Activated naive CD4-positive, alpha-beta T cell treated with anti-CD3 and anti-CD28 coated beads, Interleukin-2, amount 50 U/mL, for 72 hours (primary cell): ENCODE measurements at places on chromosomes 2 and 18.
A peak's percentile ranks its signal among the peaks of the same experiment; 100 is the strongest.

GRCh38 chr18:7638321-7638720 lies 71.2 kb downstream of the PTPRM start:
- no peak for DNase-seq

DNA sequence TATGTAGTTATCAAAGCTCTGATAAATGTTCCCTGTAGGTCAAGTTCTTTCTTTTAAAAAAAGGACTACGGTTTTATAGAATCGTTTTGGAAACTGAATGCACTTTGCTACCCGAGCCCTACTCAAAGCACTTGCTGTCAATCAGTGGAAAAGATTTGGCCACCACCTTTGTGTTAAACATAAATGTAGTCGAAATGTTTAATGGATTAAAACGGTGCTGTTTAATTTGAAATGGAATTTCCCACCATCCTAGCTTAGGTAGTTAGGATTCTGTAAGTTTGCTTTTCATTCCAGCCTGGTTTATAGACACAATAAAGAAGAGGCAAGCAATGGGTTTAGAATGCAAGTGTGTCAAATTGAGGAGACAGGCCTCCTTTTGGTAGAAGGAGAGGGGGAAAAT lies 69.4 kb upstream of the MMADHC start:
- no peak for DNase-seq

GRCh38 chr2:42917425-42917927 lies 125.1 kb upstream of the HAAO start:
- DNase-seq, result no peak

- no peak for DNase-seq
These were observed 279.7 kb upstream of the FIGN start for GRCh38 chr2:164015328-164016123.

GRCh38 chr2:205700331-205701132 lies 18.2 kb downstream of the NRP2 start:
- DNase-seq, result no peak

DNA sequence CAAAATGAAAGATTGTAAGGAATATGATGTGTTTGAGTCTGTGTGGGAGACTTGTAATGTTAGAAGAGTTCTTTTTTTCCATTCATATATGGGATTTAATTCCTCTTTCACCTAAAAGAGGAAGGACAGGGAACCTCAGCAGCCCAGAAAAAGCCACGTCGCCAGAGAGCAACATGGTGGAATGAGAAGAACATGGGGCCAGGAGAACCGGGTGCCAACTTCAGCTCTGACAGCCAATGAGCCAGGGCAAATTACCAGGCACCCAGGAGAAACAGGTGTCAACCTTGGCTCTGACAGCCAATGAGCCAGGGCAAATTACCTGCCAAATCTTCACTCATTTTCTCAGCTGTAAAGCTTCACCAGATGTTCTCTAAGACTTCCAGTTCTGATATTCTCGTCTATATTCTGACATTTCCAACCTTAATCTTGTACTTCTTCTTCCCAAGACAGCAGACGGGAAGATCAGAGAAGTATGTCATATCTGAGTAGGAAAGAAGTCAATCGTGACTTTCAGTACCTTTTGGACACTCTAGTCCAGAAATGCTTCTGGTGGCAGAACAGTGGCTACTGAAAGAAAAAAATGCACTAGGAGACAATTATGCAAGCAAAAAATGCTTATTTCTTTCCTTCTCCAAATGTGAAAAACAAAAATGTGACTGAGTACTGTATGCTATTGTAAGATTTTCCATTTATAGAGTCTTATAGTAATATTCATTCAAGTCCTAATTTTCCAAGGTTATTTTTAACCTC lies 79.2 kb upstream of the COL5A2 start:
- no peak for DNase-seq

- DNase-seq, result no peak
These were observed 78.7 kb downstream of the FTCDNL1 start for GRCh38 chr2:199772035-199772976.

- no peak for DNase-seq
These were observed 58.3 kb upstream of the BCL2L11 start for GRCh38 chr2:111062417-111062816.

GRCh38 chr18:25646971-25647370 lies 295.0 kb upstream of the ZNF521 start:
- no peak for DNase-seq

DNA sequence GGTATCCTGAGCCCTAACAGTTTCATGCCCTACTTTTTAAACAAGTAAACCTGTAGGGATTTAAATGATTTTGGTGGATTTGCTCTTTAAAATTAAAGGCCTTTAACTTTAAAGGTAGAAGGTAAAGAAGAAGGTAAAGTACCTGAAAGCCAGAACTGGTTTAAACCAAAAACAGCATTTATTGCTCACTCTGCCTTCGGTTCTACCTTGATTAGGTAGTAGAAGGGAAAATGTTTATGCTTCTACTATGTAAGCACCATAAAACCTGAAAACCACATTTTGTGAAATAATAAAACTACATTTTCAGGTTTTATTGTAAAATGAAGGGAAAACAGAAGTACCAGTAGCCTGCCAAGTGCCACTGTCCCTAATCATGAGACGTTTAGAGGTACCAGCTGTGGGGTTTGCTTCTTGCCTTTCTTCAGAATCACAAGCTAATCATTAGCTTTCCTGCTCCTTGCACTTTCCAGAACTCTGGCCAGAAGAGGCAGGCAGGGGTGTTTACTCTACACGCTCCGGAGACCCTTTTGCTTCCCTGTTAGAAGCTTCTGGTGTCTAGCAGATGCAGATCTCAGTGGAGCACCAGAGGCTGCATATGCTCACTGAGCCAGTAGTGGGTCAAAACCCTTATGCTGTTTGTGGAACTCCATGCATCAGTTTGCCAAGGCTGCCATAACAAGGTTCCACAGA lies 33.3 kb downstream of the RPIA start:
- DNase-seq, result no peak

DNA sequence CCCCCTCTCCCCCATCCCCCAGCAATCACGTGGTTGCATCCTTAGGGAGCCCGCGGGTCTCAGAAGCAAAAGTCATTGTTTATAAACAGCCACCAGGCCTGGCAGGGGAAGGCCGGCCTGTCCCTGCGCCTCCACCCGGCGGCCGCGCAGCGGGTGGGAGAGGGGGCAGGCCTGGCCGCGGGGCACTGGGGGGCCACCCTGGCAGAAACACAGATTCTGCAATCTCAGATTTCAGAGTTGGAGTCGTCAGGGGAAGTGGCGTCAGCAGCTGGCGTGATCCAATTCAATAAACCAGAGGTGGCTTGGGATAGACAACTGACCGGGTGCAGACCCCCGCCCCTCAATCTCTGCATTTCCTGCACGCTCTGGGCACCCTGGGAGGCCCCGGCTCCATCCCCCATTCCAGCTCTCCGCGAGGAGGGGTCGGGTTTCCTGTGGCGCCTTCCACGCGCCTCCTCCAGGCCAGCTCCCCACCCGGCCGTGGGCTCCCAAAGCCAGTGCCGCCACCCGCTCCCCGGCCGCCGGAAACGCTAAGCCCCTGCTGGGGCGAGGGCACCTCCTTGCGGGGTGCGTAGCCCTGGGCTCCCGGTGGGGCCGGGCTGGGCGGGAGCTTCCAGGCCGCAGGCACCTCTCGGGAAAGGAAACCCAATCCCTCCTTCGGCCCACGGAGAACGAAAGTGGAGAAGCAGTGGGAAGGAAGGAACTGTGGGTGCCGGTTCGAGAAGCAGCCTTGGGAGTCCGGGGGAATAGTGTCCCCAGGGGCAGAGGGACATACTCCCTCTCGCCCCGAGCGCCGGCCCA lies 1.1 kb downstream of the BIN1 start:
- DNase-seq, result no peak

DNA sequence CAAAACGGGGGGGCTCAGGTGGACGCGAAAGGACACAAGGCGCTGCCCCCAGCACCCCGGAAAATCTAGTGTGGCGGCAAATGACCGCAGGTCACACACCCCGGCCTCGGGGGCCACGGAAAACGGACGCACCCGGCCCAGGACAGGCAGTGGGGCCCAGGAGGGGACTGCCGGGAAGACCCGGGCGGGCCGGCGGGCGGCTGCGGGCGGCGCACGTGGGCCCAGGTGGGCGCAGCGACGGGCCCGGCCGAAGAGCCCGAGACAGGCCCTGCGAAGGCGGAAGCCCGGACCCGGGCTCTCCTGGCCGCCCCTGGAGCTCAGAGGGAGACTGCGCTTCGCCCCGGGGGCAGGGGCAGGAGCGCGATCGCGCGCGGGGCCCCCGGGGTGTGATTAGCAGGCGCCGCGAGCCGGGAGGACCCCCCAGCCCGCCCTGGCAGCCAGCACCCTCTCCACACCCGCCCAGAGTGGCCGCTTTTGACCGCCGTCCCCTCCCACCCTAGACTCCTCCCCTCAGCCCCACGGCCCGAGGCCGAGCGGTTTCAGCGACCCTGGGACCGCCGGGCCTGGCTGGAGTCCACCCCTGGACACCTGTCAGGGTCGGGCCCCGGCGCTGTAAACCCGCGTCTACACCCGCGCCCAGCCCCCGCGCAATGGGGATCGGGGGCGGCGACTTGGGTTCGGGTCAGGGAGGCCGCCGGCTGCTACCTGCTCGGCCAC lies 773 bp downstream of the MBP start:
- peak; percentile 64 for DNase-seq

DNA sequence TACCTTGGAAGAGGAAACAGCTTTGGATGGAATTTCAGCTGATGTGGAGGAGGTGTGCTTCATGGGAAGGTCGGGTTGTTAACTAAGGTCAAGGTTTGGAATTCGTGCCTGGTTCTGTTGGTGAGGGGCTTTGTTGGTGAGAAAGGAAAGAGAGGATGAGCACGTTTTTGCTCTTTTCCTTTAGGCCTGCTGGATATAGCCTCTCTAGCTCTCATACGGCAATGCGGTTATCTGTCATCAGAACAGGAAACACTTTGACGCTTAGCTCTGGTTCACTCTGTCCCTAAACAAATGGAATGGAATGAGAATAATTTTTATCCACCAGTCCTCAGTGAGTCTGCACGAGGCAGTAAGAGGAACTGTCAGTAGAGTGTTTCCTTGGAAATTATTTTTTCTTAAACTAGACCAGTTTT lies 169.7 kb upstream of the NOSTRIN start:
- DNase-seq, result no peak

DNA sequence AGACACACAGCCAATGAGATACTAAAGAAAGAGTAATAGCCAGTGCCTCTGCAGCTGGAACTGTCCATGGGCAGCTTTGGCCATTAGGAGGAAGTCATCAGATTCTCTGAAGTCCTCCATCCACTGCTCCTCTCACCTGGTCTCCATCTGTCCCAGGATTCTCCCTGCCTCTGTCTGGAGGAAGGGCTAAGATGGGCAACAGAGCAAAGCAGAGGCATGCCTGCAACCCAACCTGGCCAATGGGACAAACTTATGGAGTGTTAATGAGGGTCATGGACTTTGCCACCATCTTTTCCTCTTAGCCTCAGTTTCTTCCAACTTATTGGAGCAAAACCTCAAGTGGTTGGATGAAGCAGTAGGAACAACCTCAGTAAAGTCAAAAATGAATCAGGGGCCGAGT lies 91.5 kb upstream of the SIX3 start:
- DNase-seq, result no peak

DNA sequence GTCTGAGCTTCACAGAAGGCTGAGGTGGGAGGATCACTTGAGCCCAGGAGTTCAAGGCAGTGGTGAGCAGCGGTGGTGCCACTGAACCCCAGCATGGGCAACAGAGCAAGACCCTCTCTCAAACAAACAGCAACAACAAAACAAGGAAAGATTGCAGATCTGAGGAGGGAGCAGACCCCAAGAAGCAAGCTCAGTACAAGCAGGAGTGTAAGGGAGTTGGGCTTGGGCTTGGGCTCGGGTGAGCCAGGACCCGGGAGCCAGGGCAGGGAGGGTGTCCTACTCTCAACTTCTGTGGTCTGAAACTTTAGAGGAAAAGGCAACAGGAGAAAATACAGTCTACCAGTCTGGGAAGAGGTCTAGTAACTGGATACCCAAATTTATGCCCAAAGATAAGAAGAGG lies 92.0 kb upstream of the RAB12 start:
- no peak for DNase-seq

- no peak for DNase-seq
These were observed 23.0 kb downstream of the LYPD6 start for GRCh38 chr2:149353421-149353820.

DNA sequence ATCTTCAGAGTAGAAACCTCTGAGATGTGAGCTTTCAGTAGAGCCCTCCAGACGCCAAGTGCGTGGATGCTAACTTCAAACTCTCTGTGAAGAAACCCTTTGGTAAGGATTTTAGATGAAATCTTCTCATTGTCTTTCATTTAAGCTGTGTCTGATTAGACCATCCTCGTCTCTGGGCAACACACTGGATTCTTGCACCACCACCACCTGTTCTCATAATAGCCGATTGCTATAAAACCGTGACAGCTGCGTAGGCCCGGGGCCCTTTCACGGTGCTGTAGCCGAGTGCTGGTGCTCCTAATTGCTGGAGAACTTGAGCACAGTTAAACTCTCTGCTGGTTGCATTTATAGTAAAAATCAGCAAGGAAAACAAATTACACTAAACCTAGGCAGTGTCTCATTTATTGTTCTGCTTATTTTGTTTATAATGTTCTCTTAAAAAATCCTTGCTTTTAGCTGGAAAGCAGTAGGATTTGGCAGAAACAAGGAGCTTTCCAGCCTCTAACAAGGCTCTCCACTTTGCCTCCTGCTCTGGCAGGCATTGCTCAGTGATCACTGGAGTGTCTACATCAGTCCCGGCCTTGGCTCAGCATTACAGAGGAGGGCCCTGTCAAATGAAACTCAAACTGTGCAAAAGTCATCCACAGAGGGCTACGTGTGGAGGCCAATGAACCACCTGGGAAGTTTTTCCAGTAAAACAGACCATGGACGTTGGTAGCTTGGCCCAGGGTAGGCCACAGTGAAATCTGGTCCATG lies 40.9 kb upstream of the MBP start:
- DNase-seq, result no peak

DNA sequence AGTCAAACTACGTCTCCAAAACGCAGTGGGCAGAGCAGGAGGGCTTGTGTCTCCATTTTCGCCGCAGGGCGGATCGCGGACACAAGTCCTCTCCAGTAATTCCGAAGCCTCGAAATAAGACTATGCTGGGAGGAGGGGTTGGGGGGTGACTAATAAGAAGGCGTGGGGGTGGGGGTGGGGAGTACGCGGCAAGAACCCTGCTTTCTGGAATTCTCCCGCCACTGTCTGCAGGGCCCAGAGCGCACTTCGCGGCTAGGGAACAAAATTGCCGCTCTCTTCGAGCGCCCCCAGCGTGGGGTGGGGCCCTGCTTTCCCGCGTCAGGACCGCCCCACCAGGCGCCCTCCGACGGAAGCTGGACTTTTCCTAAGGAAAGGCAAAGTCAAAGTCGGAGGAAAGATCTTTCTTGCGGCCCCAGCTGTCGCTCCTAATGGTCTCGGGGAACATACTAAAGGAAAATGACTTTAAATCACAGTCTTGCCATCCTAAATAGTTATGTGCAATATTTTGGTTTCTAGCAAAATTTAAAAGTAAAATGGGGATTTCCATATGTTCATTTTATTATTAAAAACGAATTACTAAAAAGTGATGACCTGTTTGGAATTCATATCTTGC lies 11.9 kb downstream of the NR4A2 start:
- DNase-seq, result peak; percentile 14

GRCh38 chr2:11597538-11598225 lies 63.8 kb downstream of the GREB1 start:
- no peak for DNase-seq

GRCh38 chr18:9839853-9840252 lies 45.9 kb upstream of the TXNDC2 start:
- no peak for DNase-seq

- DNase-seq, result no peak
These were observed 34.6 kb downstream of the MBP start for GRCh38 chr18:77098029-77098428.
